ENCODE measurements at places on chromosomes 6 and 20.

- peak; percentile 37 for DNase-seq
Measured at GRCh38 chr6:137705160-137706082, 161.6 kb upstream of the TNFAIP3 start.

DNA sequence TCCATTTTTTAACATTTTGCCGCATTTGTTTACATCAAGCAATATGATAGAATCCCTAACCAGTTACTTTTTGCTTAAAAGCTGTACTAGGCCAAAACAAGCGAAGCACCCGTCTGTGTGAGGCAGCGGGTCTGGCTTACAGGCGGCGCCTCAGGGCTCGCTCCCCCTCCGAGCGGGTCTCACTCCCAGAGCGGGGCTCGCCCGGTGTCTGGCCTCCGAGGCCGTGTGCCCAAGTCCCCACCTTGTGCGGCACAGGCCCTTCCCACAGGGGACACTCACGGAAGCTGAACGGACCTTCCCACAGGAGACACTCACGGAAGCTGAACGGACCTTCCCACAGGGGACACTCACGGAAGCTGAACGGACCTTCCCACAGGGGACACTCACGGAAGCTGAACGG is 23.4 kb downstream of the ZBTB46 start:
- DNase-seq: no peak

DNA sequence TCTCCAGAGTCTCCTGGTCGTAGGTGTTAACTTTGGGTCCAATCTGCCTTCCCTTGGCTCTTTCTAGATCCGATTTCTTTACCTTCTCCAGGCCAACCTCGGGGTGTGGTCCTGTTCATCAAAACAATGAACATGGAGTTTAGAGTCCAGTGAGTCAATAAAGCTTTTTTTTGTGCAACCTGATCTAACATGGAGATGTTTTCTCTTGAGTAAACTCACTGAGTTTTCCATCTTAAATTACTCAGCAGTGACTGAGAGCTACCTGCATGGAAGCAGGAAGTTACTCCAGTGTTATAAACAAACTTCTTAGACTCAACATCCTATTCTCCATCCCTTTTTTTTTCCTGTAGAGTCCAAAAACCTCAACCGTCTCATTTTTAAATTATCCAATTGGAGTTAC is 14.9 kb upstream of the SLC22A1 start:
- no peak for DNase-seq

DNA sequence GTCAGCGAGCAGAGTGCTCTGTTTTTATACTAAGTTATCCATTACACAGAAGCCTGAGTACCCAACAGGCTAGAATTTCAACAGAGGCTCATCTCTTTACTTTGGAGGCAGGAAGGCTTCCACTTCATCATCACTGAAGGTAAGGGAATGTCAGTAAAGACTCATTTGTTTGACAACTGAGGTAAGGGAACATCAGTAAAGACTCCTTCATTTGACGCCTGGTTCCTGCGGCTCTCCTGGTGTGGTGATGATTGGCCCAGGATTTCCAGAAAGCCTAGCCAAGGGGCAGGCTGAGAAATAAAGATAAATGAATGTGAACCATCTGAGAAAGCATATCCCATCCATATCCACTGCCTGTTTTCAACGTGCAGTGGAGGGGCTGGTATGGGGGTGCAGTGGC is 244.6 kb upstream of the ECI2 start:
- no peak for DNase-seq

GRCh38 chr6:137531376-137532092 is 37.3 kb upstream of the OLIG3 start:
- DNase-seq: no peak

- no peak for DNase-seq
Measured at GRCh38 chr6:106568530-106568929, 60.8 kb downstream of the RTN4IP1 start.

DNA sequence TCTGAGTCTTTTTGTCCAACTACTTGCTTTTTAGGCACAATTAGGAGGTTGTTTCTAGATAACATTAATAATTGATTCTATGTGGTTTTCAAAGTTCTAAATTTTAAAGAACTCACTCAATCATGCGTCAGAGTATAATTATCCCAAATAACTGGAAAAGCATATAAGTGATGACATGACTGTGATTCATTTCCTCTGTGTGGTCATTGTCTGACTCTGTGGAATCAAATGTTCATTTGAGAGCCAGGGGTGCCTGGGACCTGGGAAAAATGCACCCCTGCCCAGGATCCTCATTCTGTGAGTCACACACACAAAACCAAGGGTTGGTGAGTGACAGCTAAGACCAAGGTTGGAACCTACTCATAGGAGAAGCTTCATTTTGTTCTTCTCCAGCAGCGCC is 127.1 kb upstream of the MLIP start:
- DNase-seq: peak; percentile 28

- no peak for DNase-seq
Measured at GRCh38 chr20:8515810-8516435, 383.9 kb downstream of the PLCB1 start.

GRCh38 chr6:166244353-166245045 is 63.7 kb downstream of the PRR18 start:
- no peak for DNase-seq

- DNase-seq: no peak
Measured at GRCh38 chr6:25899123-25899522, 25.1 kb upstream of the SLC17A3 start.

GRCh38 chr20:22757424-22758183 is 173.2 kb upstream of the FOXA2 start:
- DNase-seq: no peak

GRCh38 chr20:37236462-37236861 is 25.2 kb downstream of the GHRH start:
- no peak for DNase-seq

DNA sequence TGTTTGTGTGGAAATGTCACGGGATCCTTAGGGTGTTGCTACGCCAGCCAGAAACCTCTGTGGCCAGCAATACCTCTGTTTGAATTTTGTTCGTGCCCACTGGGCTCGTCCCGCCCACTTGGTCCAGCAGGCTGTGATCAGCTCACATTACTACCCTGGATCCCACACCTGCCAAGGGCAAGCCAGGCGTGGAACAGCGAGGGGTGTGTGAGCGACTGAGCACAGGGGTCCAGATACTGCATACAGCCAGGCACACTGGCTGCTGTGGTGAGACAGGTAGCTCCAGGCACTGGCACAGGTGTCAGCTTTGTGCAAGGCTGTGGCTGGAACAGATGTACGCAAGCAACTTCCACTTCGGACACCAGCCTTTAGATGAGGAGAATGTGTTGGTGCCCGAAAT is 718.9 kb downstream of the EPHA7 start:
- DNase-seq: no peak

DNA sequence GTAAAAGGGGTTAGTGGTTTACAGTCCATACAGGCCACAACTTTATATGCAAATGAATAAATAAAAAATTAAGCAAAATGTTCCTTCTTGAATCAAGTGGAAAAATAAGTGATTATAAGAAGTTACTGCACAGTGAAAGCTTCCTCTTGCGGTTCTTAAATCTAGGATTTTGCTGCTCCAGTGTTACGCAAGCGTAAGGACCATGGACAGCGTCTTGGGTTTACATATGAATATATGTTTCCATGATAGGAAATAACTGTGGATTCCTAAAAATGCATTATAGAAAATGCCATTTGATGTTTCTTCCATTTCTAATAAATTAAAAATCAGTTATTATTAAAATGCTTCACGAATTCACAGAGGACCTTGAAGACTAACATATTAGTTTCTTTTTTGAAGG is 176.6 kb upstream of the POU3F2 start:
- no peak for DNase-seq

DNA sequence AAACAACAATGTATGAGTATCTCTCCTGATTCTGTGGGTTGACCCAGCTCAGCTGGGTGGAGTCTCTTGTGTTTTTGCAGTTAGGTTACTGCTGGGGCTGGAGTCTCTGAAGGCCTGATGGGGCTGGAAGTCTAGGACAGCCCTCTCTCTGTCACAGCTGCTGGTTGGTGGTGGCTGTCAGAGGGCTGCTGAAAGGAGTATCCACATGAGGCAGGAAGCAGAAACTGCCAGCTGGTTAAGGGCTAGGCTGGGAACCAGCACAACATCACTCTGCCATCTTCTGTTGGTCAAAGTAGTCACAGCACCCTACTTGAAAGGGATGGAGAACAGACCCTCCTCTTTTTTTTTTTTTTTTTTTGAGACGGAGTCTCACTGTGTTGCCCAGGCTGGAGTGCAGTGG is 10.0 kb upstream of the PACSIN1 start:
- DNase-seq: no peak

DNA sequence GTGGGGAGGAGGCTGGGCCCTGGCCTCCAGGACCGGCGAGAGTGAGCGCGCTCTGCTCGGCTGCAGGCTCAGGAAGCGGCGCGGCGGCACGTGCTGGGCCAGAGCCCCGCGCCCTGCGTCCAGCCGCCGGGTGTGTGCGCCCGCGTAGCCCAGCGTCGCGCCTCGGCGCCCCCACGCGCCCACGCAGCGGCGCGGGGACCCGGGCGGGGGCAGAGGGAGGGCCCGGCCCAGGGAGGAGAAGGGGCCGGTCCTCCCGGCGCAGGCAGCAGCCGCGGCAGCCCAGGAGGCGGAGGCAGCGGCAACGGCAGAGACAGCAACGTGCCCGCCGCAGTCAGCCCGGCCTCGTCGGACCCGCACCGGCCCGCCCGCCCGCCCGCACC is at the start of gene EYA2:
Gene EYA2, plus strand, starts transcription at position 265 of the 380 bp plus-strand sequence. CDS start 95,168 bp downstream, outside the sequence.
- DNase-seq: no peak

GRCh38 chr6:166318649-166319600 is 10.7 kb upstream of the PRR18 start:
- DNase-seq: no peak

DNA sequence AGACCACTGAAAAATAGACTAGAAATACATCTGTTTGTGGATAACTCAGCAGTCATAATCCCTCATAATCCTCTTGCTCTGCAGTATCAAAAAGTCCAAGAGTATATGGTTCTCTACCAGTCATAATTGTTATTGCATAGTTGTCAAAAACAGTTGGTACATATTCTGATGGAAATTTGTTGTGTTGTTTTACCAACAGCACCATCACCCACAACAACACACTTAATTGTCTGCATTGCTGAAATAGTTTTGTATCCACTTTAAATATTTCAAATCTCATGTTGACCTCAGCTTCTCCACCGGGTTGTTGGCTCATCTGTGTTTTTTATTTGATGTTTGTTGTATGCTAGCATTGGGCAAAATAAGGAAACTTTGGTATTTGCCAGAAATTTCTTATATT is 39.4 kb downstream of the ITCH start:
- no peak for DNase-seq

GRCh38 chr6:139529420-139529819 is 155.0 kb upstream of the CITED2 start:
- DNase-seq: no peak

- DNase-seq: no peak
Measured at GRCh38 chr20:49750611-49751396, 37.1 kb upstream of the B4GALT5 start.

DNA sequence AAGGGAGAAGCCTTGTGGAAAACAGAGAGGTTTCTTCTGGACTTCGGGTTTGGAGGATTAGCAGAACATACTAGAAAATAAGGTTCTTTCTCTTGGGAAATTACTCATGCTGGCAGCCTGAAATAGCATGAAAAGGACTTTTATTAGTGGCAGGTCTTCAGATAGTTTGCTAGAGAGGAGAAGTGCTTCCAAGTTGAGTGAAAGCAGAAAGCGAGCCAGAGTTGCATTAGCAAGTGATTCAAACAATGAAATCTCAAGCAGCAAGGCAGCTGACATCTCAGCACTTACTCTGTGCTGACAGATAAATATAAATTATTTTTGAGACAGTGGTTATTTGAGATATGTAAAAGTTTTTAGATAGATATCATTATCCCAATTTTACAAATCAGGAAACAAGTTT is 91.9 kb downstream of the PLCB4 start:
- no peak for DNase-seq

- peak; percentile 18 for DNase-seq
Measured at GRCh38 chr6:1031720-1032119, 280.2 kb upstream of the FOXQ1 start.

- no peak for DNase-seq
Measured at GRCh38 chr20:63065911-63066310, 59.1 kb upstream of the BHLHE23 start.

- no peak for DNase-seq
Measured at GRCh38 chr20:36991703-36992102, 40.2 kb upstream of the SAMHD1 start.

GRCh38 chr6:157131250-157131649 is 192.1 kb downstream of the TMEM242 start:
- DNase-seq: no peak

DNA sequence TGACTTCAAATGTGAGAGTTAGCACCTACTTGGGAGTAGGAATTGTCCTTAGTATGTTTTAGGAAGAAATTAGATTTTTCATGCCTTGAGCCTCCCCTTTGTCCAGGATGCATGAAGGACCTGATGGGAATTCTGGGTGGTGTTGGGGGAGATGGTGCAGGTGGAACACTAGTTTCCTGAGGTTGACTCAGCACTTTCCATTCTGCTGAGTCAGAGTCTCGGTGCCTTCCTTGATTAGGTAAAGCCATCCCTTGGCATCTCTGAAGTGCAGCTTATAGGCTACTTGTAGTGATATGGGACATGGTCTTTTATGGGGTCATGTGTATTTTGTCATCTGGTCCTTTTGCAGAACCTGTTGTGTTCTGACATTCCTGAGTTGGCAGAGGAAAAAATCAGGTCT is 105.3 kb downstream of the PHACTR3 start:
- no peak for DNase-seq

- DNase-seq: no peak
Measured at GRCh38 chr6:140049251-140049650, 674.8 kb upstream of the CITED2 start.

GRCh38 chr6:162481320-162481719 is 246.2 kb downstream of the PRKN start:
- no peak for DNase-seq

All from fibroblast of the conjunctiva (primary cell).